ENCODE measurements at places on chromosomes 1 and 21. TPM values are rescaled to one million over a fixed set of nuclear protein-coding genes. Genes with fewer than 3 reads are reported as not detected.

- DNase-seq: no peak
Measured at GRCh38 chr1:206658264-206658980, 23.1 kb downstream of the DYRK3 start.

DNA sequence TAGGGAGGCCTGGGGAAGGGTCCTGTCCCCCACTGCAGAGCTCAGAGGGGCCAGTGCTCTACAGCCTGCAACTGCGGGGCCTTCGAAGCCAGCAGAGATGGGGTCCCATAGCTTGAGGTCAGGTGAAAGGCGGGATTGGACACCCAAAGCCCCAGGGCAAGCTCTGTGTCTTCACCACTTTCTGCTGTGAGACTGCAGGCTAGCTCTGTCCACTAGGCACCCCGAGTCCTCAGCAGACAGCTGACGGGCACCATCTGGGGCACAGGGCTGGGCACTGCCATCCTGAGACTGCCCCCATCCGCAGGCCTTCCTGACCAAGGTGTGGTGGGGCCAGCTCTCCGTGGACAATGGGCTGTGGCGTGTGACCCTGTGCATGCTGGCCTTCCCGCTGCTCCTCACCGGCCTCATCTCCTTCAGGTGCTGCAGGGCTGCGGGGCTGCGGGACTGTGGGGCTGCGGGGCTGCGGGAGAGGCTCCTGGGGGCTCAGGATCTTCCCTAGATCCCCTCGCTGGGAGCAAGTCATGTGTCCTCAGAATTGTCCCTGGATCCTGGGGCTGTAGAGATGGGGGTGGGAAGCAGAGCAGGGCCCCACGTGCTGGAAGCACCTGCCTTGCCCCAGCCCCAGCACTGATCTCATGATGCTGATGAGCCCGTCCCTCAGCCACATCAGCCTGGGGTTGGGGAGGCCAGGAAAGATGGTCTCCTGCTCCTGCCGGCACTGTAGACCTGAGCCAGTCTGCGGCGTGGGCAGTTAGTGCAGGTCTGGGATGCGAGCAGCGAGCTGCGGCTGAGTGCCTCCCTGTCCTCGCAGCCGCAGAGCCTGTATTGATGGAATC, 46.8 kb downstream of the TRPM2 start:
- no peak for DNase-seq

GRCh38 chr1:68057050-68057449, 6.6 kb upstream of the DIRAS3 start:
- no peak for DNase-seq

GRCh38 chr1:80646053-80646452, 1154.7 kb upstream of the ADGRL2 start:
- no peak for DNase-seq

RCSD1 gene
- 218 TPM for total RNA-seq

Data from hematopoietic multipotent progenitor cell (in vitro differentiated cells).